Activated CD4-positive, alpha-beta T cell treated with anti-CD3 and anti-CD28 coated beads for 4 hours (primary cell): ENCODE measurements at places on chromosomes 5 and 9.

DNA sequence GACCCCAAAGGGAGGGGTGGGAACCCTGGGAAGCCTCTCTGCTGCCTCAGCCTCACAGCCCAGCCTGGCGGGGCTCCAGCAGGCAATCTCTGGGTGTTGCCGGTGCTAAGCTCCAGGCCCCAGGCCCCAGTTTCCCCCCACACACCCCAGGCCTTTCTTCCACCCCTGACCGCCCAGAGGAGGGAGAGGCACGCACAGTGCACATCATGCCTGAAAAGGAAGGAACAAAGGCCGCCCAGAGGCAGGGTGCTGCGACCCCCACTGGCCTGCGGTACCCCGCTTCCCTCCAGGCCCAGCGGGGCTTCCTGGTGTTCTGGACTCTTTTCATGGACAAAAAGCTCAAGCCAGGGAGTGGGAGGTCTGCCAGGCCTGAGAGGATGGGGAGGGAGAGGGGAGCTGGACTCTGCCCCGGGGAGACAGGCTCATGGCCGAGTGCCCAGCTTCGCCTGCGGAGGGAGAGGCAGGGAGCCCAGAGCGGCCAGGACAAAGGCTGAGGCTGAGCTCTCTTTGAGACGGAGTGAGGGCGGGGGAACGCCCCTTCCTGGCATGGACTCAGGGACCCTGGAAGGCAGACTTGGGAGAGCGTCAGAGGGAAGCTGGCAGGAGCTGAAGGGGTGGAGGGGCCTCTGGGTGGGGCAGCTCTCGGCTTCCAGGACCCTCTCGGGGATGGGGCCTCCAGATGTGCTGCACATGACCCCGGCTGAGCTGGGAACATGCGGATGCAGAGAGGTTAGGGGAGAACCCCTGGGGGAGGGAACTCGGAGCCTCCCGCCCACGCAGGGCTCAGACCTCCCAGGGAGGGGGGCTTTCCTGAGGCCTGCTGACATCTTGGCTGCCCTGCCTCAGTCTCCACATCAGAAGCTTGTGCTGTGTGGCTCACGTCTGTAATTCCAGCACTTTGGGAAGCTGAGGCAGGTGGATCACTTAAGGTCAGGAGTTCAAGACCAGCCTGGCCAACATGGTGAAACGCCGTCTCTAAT, 1.8 kb upstream of the ENTPD2 start:
- DNase-seq = no peak

DNA sequence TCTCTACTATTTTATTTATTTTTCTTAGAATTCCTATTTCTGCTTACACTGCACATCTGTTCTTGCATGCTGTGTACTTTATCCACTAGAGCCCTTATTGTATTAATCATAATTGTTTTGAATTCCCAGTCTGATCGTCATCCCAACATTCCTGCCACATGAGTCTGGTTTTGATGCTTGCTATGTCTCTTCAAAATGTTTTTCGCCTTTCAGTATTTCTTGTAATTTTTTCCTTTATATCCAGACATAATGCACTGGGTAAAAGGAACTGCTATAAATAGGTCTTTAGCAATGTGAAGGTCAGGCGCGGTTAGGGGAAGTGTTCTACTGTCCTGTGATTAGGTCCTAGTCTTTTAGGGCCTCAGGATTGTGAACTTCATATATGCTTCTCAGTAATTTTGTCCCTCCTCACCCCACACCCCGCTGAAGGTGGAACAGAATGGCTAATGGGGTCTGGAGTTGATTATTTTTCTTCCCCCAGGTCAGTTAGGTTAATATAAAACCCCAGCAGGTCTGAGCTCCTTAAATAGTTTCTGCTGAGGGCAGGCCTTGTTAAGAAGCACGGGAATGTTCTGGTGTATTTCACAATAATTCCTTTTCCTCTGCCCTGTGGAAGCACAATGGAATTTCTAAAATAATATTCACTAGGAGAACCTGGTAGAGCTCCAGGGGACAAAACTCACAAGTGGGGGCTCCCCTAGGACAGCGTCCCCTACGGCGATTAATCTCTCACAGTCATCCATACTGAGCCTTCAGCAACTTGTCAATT, 146.6 kb upstream of the TUT7 start:
- DNase-seq = no peak

GRCh38 chr5:87752362-87752761, 339.6 kb upstream of the CCNH start:
- no peak for DNase-seq

- DNase-seq = no peak
Observed at GRCh38 chr9:4096121-4096520, 203.7 kb downstream of the GLIS3 start.

DNA sequence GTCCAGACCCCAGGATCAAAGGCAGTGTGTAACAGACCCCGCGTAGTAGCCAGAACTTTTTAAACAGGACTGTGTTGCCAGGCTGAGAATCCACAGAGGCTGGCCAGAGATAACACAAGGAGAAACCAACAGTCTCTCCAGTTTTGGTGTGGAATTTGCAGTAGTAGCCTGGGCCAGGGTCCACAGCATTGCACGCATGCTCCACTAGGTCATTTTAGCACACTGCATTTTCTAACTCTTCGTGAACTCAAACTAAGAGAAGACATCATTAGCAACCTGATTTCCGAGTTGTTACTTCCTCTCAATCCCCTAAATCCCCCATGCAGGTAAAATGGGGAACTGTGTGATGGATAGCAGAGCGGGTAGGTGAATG, 119.6 kb downstream of the BOD1 start:
- DNase-seq = no peak

DNA sequence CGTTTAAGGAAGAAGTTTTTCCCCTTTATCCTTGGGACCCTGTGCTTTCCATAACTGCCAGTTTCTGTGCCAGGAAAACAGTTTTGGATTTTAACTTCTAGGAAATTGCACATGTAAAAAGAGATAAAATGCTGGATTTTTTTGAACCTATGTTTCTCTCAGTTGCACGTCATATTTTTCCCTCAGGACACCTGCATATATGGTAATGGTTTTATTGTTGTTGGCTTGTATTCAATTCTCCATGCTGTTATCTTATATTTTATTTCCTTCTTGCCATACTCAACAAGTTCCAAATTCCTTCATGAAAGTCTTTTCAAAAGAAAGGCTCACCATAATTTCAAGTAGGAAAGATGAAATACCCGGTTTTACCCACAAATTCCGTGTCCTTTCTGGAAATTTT, 7.9 kb upstream of the ADAMTSL1 start:
- no peak for DNase-seq
